ENCODE measurements at places on chromosomes 6 and 20. TPM values are rescaled to one million over a fixed set of nuclear protein-coding genes. Genes with fewer than 3 reads are reported as not detected.

The NKAIN2 gene
- total RNA-seq: not detected

The SRMS gene
- total RNA-seq: not detected

The TCF21 gene
- total RNA-seq: 10.6 TPM

The CAPN11 gene
- not detected for total RNA-seq

GRCh38 chr20:48171626-48172356 lies 386.5 kb upstream of the SULF2 start:
- H3K27me3 ChIP-seq: no peaks in the 10 kb centered on the region
- no peaks in the 10 kb centered on the region for H3K36me3 ChIP-seq
- no peak overlapping the region for H3K4me3 ChIP-seq
- no peaks in the 10 kb centered on the region for H3K4me1 ChIP-seq

DNA sequence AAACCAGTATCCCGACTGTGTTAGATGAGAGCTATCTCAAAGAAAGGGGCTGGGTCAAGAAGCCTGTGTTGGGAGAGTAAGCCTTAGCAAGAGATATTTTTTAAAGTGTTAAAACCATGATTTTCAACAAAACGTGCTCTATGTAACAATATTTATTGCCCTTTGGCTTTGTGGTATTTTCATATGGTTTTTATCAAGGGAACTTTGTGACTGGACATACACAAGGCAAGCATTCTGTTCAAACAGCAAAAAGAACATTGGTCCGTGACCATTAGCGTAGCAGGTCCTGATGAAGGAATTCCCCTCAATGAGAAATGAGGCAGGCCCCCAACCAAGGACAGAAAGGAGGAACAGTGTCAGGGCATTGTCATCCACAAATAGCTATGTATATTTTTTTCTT lies 222.6 kb downstream of the MYLK4 start:
- DNase-seq: no peak
- no peaks in the 10 kb centered on the region for H3K4me1 ChIP-seq
- no peaks in the 10 kb centered on the region for H3K27me3 ChIP-seq
- H3K36me3 ChIP-seq: no peaks in the 10 kb centered on the region

DNA sequence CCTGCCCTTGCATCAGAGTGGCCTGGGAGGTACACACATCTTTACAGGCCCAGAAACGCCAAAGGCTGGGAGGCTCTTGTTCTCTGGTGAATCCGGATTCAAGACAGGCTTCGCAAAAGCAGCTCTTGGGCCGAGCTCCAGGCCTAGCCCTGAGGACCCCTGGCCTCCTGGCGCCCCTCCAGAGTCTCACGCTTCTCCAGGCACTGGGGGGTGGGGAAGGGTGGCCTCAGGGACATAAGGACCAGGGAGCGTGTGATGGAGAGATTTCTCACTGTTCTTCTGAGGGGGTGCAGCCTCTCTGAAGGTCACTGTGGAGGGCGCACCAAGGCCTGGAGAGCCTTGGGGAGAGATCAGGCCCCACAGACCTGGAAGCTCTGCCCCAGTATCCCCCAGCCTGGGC lies 349.2 kb downstream of the ZFAND3 start:
- DNase-seq: no peak
- no peak overlapping the region for H3K27ac ChIP-seq
- no peak overlapping the region for H3K4me3 ChIP-seq

GRCh38 chr6:45686841-45687569 lies 309.3 kb upstream of the SUPT3H start:
- H3K27ac ChIP-seq: no peak overlapping the region
- no peak for DNase-seq

GRCh38 chr6:77340331-77340730 lies 123.0 kb downstream of the HTR1B start:
- no peak overlapping the region for H3K4me3 ChIP-seq
- H3K27me3 ChIP-seq: no peaks in the 10 kb centered on the region
- H3K27ac ChIP-seq: no peak overlapping the region
- H3K36me3 ChIP-seq: no peaks in the 10 kb centered on the region
- no peak for DNase-seq
- peaks cover 12% of the 10 kb centered on the region for H3K4me1 ChIP-seq

DNA sequence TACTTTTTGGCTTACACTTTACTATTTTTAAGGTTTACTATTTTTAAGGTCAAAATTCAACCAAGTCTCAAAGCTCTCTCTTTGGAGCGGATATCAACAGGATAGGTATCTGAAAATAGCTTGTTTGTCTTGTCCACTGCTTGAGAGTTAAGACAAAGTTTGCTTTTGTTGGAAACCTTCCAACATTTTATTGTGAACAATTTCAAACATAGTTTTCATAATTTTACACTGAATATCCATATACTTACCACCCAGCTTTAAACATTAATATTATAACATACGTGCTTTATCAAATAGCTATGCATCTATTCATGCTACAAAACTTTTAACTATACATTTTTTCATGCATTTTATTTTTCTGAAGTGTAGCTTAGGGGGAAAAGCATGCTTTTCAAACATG lies 109.9 kb downstream of the FYN start:
- DNase-seq: no peak
- no peak overlapping the region for H3K4me3 ChIP-seq
- no peaks in the 10 kb centered on the region for H3K27me3 ChIP-seq
- H3K27ac ChIP-seq: no peak overlapping the region
- H3K36me3 ChIP-seq: no peaks in the 10 kb centered on the region
- peaks cover 65% of the 10 kb centered on the region for H3K4me1 ChIP-seq

GRCh38 chr6:72739368-72739779 lies 117.5 kb downstream of the KCNQ5 start:
- H3K27me3 ChIP-seq: no peaks in the 10 kb centered on the region
- H3K36me3 ChIP-seq: no peaks in the 10 kb centered on the region
- DNase-seq: no peak

GRCh38 chr6:2449572-2449940 lies 204.2 kb upstream of the GMDS start:
- DNase-seq: no peak
- H3K4me1 ChIP-seq: no peaks in the 10 kb centered on the region
- H3K36me3 ChIP-seq: no peaks in the 10 kb centered on the region
- H3K27ac ChIP-seq: no peak overlapping the region
- H3K27me3 ChIP-seq: no peaks in the 10 kb centered on the region

GRCh38 chr6:18171871-18172270 lies 16.6 kb downstream of the KDM1B start:
- no peak for DNase-seq
- H3K36me3 ChIP-seq: peaks cover 18% of the 10 kb centered on the region
- no peak overlapping the region for H3K4me3 ChIP-seq

GRCh38 chr6:155418017-155418761 lies 37.5 kb downstream of the NOX3 start:
- no peaks in the 10 kb centered on the region for H3K36me3 ChIP-seq
- H3K27ac ChIP-seq: no peak overlapping the region
- DNase-seq: peak; percentile 74

- H3K27ac ChIP-seq: peak overlapping the region; percentile 78
- H3K4me1 ChIP-seq: peaks cover 12% of the 10 kb centered on the region
- H3K4me3 ChIP-seq: no peak overlapping the region
- H3K36me3 ChIP-seq: no peaks in the 10 kb centered on the region
- no peaks in the 10 kb centered on the region for H3K27me3 ChIP-seq
Observed at GRCh38 chr6:4359108-4359730, 223.8 kb upstream of the ECI2 start.

DNA sequence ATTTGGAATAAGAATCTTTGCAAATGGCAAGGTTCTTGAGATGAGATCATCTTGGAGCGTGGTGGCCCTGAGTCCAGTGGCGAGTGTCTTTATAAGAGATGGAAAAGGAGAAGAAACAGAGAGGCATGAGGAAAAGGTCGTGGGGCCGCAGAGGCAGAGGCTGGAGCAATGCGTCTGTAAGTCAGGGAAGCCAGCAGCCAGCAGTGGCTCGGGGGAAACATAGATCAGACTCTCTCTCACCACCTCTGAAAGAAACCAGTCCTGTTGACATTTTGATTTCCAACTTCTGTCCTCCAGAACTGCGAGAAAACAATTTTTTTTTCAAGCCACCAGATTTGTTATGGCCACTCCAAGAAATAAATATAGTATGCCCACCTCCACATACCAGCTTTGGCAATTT lies 226.6 kb downstream of the TFAP2C start:
- H3K4me1 ChIP-seq: no peaks in the 10 kb centered on the region
- H3K27ac ChIP-seq: no peak overlapping the region
- H3K4me3 ChIP-seq: no peak overlapping the region
- no peaks in the 10 kb centered on the region for H3K36me3 ChIP-seq
- H3K27me3 ChIP-seq: no peaks in the 10 kb centered on the region

DNA sequence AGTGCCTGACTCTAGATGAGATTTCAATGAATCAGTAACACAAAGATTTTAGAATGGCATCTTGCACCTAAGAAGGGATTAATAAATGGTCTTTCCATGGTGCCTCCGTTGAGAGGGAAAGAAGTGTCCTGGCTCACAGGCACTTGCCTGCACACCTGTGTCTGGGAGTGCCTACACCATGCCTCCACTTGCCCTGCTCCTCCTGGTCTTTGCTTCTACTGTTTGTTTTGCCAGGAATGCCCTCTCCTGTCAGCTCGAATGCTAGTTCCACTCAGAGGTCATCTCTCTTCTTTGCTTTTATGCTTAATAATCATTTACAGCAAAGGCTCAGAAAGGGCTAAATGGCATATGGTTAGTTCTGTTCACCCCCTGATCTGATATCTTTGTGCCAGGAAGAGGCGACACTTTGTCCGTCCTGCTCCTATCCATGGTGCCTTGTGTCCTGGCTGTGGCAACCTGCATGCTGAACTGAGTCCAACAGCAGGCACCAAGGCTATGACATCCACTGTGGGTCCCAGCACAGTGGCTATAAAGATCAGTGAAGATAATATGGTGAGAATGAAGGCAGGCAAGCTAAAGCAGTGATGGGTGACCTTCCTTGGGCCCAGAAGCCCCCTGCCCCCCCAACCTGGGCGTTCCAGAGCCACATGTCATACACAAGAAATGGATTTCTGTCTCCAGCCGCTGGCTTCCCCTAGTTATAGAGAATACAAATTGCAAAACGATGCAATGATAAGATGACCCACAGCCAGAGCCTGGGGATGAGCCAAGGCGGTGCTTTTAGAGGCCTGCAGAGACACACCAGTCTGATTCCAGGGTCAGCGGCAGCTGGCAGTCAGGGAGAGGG lies 1.4 kb downstream of the C6orf132 start:
- H3K27me3 ChIP-seq: peaks cover 13% of the 10 kb centered on the region
- peak; percentile 28 for DNase-seq
- peak overlapping the region; percentile 98 for H3K27ac ChIP-seq

GRCh38 chr20:31760519-31761240 lies 21.6 kb downstream of the TPX2 start:
- H3K4me3 ChIP-seq: no peak overlapping the region
- H3K27me3 ChIP-seq: no peaks in the 10 kb centered on the region
- no peaks in the 10 kb centered on the region for H3K4me1 ChIP-seq
- no peaks in the 10 kb centered on the region for H3K36me3 ChIP-seq
- H3K27ac ChIP-seq: no peak overlapping the region

All from stomach (tissue), 19 donors.